ENCODE measurements at places on chromosomes 12 and 14. TPM values are rescaled to one million over a fixed set of nuclear protein-coding genes. Genes with fewer than 3 reads are reported as not detected.

Gene KERA
- total RNA-seq, result not detected

Gene PPM1H
- 1.2 TPM for total RNA-seq

Gene ADAM20
- 2.1 TPM for total RNA-seq

Gene KLRG1
- total RNA-seq, result 0.34 TPM

GRCh38 chr12:53223389-53224060 is 8.5 kb downstream of the RARG start:
- DNase-seq, result no peak

DNA sequence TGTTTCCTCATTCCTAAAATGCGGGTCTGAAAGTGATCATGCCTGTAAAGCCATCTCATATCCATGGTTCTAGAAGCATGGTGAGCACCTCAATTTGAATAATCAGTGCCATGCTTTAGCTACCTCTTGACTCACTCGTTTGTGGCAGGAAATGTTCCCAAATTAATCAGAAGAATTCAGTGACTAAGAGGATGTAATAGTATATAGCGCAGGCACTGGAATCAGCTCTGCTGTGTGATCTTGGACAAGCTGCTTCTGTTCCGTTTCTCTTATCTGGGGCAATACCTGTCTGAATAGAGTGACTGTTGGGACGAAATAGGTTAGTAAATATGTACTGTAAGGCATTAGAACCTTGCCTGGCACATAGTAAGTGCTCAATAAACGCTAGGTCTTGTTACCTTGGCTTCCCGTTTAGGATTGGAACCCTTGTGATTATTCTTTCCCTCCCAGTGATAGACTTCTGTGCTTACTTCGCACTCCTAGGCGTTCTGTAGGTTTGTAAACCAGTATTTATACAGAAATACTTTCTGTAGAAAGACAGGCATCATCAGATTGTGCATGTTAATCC is 820 bp upstream of the SMAGP start:
- DNase-seq, result no peak

DNA sequence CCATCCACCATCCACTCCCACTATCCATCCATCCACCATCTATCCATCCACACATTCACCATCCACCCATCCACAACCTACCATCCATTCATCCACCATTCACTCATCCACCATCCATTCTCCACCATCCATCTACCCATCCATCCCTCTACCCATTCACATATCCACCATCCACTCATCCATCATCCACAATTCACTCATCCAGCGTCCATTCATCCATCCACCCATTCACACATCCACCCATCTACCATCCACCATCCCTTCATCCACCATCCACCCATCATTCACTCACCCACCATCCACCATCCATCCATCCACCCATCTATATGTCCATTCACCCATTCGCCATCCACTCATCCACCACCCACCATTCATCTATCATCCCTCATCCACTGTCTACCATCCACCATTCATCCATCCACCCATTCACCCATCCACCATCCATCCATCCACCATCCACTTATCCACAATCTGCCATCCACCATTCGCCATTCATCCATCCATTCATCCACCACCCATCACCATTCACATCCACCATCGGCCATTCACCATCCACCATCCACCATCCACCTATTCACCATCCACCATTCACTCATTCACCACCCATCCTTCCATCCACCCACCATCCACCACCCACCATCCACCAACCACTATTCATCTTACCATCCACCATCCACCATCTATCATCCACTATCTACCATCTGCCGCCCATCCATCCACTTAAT is 2.0 kb upstream of the AMN start:
- DNase-seq, result no peak

GRCh38 chr14:28584951-28585350 is 181.6 kb upstream of the FOXG1 start:
- DNase-seq, result no peak

- no peak for DNase-seq
Measured at GRCh38 chr12:7143564-7143963, 13.4 kb downstream of the CLSTN3 start.

DNA sequence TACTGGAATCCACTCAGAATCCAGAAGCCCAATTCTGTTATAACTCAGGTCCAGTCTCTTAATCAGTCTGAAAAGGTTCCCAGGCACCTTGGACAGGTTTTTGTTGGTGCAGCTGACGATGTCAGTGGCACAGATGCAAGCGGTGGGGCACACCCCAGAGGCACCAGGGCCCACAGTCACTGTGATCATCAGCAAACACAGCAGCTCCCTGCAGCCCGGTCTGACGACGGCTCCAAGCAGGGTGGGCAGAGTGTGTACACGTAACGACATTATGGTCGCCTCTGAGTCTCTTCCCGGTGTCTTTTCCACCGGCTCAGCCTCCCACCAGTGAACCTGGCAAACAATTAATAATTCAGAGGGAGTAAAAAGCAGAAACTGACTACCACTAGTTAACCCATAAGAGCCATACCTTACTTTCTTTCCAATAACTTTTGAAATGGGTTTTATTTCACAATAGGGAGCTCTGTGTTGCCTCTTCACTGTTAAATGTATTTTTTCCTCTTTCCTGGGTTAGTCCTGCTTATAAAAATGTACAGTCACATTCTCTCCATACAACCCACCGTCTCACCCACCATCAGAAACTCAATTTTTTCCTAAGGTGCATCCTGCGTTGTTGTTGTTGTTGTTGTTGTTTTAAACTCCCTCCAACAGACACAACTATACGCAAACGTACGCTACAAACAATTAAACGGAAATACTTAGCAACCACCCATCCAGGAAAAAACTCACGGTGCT is 521 bp upstream of the PCED1B start:
- DNase-seq, result no peak

GRCh38 chr12:112938751-112939150 is 477 bp downstream of the OAS3 start:
- DNase-seq, result no peak

DNA sequence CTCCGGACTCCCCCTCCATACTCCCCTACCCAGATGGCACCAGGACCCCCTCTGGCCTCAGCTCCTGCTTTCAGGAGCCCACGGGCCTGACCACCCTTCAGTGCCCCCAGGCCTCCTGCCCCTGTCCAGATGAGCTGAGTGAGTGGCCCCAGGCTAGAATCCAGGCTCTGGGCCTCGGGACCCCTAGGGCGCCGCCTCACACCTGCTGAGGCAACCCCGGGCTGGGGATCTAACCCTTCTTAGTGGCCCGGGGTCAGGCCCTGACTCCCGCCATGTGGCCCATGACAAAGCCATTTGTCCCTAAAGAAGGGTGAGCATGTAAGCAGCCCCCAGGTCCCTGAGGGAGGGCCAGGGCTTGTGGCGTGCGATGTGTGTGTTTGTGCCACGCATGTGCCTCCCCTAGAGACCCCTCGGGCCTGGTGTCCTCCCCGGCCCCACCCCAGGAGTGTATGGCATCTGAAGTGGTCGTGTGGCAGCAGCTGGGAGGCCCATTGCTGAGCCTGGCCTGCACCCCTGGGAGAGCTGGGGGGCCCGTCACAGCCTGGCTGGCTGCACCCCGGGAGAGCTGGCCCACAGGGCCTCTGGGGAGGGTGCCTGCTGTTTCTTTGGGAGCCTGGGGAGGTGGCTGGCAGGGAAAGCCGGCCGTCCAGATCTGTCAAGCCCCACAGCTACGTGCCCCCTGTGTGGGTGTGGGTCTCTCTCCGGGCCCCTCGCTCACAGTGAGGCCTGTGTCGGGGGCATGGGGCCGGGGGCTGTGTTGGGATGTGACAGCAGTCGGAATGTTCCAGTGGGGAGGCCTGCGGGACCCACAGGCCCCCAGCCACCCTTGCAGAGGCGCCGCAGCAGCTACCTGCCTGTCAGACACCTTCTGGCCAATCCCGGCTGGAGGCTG is 7.8 kb downstream of the FBRSL1 start:
- no peak for DNase-seq

GRCh38 chr12:131142891-131143657 is 189.4 kb downstream of the ADGRD1 start:
- DNase-seq, result no peak

GRCh38 chr14:88181072-88181471 is 142.0 kb downstream of the KCNK10 start:
- DNase-seq, result no peak

DNA sequence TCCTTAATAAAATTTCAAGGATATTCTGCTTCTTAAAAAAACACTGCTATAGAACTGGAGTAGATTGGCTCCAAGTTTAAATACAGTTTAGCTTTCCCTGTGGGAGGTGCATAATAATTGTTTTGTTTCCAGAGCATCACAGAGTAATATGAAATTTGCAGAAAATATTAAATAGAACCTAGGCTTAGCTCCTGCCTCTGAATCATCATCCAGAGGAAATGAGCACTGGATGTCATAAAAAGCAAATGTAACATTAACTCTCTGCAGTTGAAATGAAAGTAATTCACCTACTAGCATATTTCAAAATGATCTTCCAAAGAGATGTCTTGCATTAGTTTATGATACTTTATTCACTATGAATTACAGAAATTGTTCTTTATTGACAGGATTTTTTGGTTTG is 769.8 kb downstream of the C12orf50 start:
- DNase-seq, result no peak

DNA sequence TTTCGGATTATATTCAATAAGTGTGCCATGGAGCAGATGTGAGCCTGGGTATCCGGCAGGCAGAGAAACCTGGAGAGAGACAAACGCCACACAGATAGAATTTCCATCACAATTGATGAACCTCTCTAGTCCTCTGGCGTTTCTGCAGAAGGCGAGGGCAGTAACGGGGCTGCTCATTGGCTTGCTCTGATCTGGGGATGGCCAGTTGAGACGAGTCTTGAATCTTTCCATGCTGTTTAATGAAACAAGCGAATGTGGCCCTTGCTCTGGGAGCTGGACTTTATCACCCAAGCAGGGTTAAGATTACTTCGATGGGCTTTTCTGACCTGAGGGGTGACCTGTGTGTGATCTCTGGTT is 42.4 kb upstream of the CLMN start:
- DNase-seq, result peak; percentile 76

GRCh38 chr12:62886796-62887195 is 48.2 kb downstream of the PPM1H start:
- no peak for DNase-seq

Data from lower leg skin (tissue), 4 donors.